AG08396 (cell line): ENCODE measurements at places on chromosomes 16 and 17.

DNA sequence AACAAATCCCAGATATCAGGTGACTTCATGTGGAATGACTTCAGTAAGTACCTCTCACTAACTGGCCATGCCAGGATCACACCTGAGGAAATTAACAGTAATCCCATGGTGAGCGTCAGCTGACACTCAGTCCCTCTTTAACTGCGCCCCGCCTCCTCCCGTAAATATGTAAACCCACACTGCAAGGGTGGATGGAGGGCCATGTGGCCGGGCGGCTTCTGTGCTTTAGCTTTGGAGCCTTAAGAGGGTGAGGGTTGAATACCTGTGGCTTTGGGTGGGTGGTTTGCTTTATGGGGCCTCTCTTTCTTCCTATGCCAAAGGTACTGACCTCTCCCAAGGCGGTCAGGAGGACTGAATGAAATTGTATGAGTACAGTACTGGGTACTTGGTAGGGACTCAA is 141.7 kb downstream of the MRM1 start:
- DNase-seq: no peak

GRCh38 chr16:53955221-53955875 is 251.4 kb downstream of the FTO start:
- DNase-seq: no peak

- no peak for DNase-seq
These were observed 18.9 kb downstream of the KCNJ18 start for GRCh38 chr17:21711182-21711581.

DNA sequence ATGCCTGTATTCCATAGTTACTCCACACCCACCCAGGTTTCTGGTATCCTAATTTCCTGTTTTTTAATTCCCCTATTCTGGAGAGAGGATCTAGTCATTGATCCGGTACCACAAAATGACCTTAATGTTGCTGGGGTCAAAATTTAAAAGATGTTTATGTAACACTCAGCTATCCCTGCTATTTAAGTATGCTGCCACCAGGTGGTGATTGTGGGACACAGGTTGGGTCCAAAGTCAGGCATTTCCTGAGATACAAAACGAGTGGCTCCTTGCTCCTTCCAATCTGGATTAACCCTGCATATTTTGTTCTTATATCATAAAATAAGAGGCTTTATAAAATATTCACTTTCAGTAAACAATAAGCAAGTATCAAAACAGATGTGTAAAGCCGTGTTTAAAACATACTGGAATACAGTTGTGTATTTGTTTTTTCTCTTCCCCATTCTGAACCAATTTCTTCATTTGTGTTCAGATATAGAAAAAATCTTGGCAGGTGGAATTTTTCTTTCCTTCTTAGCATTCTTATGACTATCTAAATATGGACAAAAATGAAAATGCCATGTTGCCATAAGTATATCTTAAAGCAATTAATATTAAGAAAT is 16.3 kb downstream of the HS3ST4 start:
- DNase-seq: peak; percentile 11

- no peak for DNase-seq
These were observed 9.0 kb upstream of the CSNK1D start for GRCh38 chr17:82282239-82283207.

DNA sequence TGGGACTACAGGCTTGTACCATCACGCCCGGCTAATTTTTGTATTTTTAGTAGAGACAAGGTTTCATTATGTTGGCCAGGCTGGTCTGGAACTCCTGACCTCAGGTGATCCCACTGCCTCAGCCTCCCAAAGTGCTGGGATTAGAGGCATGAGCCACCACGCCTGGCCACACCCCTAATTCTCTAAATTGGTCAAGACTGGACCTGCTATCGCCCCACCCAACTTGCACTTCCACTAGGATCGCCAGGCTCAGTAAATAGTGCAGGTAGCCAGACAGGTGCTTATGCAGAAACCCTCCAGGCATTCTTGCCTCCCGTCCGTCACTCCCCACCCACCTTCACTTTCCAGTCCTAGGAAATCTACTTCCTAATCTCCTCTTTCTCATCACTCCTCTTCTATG is 481.4 kb upstream of the EEF2KMT start:
- DNase-seq: no peak

DNA sequence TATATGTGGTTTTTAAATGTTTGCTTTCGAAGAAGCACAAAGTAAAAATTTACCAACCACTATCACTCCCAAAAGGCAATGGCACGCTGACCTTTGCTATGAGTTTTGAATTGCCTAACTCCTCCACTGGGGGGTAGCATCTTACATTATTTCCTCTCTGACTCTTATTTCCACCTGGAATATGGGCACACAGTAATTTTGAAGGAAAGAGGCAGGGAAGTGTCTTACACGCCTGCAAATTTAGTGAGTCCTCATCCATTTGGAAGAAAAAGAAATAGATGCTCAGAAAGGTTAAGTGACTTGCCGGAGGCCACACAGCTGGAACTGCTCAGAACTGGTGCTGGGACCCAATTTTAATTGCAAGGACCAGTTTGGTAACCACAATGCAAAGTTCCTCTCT is 29.9 kb upstream of the IRX6 start:
- DNase-seq: no peak
